Pancreas (tissue), 10 donors: ENCODE measurements at places on chromosomes 6 and 20. TPM values are rescaled to one million over a fixed set of nuclear protein-coding genes. Genes with fewer than 3 reads are reported as not detected.

INSM1 gene
- 1.1 TPM for total RNA-seq

- no peak for DNase-seq
Observed at GRCh38 chr6:6834356-6835222, 246.1 kb downstream of the LY86 start.

- no peak for DNase-seq
Observed at GRCh38 chr6:14128012-14128411, 10.4 kb downstream of the CD83 start.

- DNase-seq, result no peak
Observed at GRCh38 chr20:59157961-59158541, 5.6 kb upstream of the ZNF831 start.
